ENCODE measurements at places on chromosomes 13 and 19.
A peak's percentile ranks its signal among the peaks of the same experiment; 100 is the strongest.

DNA sequence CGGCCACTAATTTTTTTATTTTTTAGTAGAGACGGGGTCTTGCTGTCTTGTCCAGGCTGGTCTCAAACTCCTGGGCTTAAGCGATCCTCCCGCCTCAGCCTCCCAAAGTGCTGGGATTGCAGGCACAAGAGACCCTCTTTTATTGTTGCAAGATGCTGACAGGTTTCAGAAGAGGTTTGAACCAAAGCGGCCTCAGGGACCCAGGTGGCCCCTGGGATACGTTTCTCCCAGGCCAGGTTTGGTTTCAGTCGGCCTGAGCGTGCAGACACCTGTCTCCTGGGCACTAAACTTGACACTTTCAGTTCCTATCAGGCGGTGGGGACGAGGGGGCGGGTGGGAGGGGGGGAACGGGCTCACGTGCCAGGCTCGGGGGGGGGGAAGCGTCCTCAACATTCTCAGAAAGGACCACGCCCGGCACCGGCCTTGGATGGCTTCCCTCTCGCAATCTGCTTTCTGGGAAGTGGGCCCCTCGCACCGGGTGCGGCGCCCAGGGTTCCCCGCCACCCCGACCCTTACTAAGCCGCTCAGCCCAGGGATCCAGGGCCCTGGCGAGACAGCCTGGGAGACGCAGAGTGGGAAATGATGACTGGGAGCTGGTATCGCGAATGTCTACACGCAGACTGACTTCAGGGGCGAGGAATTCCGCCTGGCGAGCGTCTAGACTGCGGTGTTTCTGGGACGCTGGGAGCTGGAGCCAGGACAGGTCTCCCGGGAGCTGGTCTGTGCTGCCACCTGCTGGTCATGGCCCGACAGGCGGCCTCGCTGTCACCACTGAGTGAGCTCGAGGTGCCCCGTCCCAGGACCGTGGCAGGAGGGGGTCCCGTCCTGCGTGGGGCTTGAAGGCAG, 91.6 kb downstream of the GNG7 start:
- peak; percentile 33 for DNase-seq

- DNase-seq, result no peak
These were observed 1.2 kb upstream of the FLT1 start for GRCh38 chr13:28496188-28496564.

DNA sequence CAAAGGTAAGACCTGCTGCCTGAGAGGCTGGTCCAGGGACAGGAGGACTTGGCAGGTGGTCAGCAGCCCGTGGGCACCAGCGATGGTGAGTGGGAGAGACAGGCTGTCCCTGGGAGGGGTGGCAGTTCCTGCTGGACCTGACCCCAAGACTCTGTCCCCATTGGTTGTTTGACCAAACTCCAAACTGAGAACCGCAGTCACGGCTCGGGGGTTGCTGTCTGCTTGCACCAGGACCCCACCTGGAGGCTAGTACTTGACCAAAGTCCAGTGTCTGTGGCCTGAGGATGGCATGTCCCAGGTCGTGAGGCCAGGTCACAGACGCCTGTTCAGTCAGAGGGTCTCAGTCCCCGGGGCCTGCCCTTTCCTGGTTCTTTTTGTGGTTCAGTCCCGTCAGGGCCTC, 9.9 kb upstream of the ZNF14 start:
- DNase-seq, result no peak

DNA sequence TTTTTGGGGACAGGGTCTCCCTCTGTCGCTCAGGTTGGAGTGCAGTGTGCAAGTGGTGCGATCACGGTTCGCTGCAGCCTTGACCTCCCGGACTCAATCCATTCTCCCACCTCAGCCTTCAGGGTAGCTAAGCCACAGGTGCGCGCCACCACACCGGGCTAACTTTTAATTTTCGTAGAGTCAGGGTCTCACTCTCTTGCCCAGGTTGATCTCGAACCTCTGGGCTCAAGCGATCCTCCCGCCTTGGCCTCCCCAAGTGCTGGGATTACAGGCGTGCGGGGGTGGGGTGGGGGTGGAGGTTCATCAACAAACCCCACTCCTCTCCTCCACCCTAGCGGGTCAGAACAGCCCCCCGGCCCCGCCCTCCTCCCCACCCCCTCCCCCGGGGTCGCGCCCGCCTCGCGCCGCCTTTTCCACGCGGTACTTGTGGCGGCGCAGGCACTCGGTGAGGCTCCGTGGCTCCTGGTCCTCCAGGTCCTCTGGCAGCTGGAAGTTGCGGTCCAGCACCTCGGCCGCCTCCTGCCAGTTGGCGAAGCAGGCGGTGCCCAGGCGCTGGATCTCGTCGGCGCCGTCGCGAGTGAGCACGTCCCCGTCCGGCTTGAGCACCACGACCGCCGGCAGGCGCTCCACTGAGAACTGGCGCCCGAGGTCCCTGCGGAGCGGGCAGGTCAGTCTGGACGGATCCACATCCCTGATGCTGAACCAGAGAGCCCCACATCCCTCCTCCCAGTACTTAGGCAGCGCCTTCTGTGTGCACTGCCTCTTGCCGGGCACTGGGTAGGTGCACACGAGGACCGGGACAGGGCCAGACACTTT, 5.2 kb downstream of the NXNL1 start:
- no peak for DNase-seq

DNA sequence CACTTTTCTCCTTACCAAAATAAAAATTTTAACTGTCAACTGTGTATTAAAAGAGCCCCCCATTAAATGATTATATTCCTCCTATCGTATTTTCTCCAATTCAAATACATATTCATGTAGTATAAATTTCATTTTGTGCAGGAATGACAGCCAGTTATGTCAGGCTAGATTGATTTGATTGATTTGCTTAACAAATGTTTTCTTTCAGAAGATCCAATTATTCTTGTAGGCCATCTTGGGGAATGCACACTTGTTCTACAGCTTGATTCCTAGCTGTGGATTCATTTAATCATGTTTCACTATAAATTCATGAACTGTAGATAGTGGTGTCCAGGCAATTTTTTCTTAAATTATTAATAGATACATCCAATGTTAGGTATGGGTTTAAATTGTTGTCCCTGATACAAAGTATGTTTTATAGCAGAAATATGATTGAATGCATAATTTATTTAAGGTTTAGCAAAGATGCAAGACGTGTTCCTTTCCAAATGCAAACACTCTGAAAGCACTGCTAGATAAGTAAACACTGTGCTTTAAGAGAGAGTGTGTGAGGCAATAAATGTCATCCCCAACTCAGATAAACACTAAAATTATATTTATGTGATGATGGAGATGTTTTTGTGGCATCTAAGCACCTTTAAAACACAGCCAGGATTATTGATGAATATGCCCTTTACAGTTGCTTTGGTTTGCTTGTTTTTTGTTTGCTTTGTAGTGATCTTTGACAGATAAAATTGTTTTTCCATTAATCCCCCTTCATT, 531.1 kb downstream of the DCT start:
- no peak for DNase-seq

DNA sequence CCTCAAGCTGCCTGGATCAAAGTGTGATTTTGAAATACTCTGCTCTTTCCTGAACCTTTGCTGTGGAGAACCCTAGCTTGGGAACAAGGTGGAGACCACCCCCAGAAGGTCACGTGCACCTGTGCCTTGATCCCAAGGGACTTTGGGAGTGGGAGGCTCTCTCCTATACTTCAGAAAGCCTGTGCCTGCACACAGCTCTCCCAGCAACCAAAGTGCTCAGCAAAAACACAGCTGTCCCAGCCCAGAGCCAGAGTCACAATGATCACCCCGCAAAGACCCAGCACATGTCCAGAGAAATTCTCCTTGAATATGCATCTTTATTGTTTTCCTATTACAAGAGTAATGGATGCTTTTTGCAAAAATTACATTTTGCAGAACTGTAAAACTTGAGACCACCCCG, 43.4 kb downstream of the TNFRSF19 start:
- no peak for DNase-seq

GRCh38 chr19:43639519-43640423, at the start of gene CADM4:
CADM4 (minus strand) TSS chr19:43639850; CDS start chr19:43639790, 60 bp downstream.
- DNase-seq, result no peak
